ENCODE measurements at places on chromosomes 3 and 15.

DNA sequence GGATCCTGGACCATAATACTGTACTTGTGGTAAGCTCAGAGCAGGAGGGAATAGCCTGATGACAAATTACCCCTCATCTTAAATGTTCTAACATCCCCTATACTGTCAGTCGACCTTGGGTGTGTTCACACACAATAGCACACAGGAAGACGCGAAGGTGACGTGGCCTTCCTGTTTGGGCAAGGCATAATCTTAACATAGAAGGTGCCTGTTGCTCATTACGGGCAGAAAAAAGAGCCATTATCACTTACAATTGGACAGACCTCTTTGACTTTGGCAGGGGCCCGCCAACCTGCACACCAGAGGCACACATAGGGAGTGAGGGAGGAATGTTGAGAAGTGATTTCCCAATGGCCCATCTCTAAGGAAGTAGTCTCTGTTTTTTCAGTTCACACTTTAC is 144.2 kb downstream of the ANO10 start:
- H3K36me3 ChIP-seq: no peaks in the 10 kb centered on the region
- H3K4me3 ChIP-seq: no peak overlapping the region
- DNase-seq: peak; percentile 54
- peak overlapping the region; percentile 50 for H3K27ac ChIP-seq
- H3K4me1 ChIP-seq: no peaks in the 10 kb centered on the region
- no peaks in the 10 kb centered on the region for H3K27me3 ChIP-seq

DNA sequence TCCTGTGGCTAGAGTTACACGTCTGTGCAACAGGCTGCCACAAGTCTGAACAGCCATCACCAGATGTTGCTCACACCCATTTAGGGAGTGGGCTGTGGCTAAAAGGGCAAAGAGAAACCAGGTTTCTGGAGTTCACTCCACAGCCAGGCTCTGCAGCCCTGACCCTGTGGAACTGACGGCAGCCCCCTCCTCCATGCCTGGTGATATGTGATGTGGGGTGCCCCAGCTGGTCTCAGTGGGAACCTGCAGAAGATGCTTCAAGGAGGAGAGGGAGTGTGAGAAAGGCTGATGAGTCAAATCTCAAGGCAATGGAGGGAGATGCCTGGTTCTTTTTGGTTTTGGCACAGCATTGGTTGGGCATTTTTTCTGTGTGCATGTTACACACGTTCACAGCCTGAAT is 130.6 kb downstream of the TPRA1 start:
- H3K27ac ChIP-seq: no peak overlapping the region
- peaks cover 5% of the 10 kb centered on the region for H3K4me1 ChIP-seq
- no peak for DNase-seq
- H3K36me3 ChIP-seq: no peaks in the 10 kb centered on the region
- peaks cover 37% of the 10 kb centered on the region for H3K27me3 ChIP-seq

GRCh38 chr3:123100193-123100776 is 33.5 kb downstream of the PDIA5 start:
- DNase-seq: no peak
- H3K27ac ChIP-seq: no peak overlapping the region
- H3K36me3 ChIP-seq: peaks cover 4% of the 10 kb centered on the region
- H3K4me1 ChIP-seq: peaks cover 8% of the 10 kb centered on the region
- no peak overlapping the region for H3K4me3 ChIP-seq
- no peaks in the 10 kb centered on the region for H3K27me3 ChIP-seq

- H3K4me1 ChIP-seq: peaks cover 74% of the 10 kb centered on the region
- DNase-seq: no peak
- H3K36me3 ChIP-seq: peaks cover 38% of the 10 kb centered on the region
- H3K27ac ChIP-seq: peak overlapping the region; percentile 56
Observed at GRCh38 chr3:66401675-66402491, 98.9 kb downstream of the LRIG1 start.

DNA sequence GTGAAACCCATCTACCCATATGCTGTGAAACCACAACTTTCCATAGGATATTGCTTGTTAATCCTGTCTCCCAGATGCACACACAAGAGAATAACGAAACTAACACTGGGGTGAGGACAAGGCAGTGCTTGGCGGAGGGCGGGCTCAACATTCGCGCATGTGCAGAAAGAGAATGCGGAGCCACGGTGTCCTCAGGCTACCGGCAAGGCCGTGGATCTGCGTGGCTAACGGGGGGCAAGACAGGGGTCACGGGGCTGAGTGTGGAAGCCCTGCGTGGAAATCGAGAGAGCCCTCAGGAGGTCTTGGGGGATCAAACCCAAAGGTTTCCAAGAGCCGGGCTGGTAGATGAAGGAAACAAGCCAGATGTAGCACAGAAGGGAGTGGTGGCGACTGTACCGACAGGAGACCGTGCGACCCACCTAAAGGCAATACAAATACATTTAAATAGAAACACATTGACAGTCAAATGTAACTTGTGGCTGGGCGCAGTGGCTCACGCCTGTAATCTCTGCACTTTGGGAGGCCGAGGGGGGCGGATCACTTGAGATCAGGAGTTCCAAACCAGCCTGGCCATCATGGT is 48.5 kb upstream of the TRA2B start:
- no peak overlapping the region for H3K27ac ChIP-seq
- H3K4me1 ChIP-seq: no peaks in the 10 kb centered on the region
- H3K4me3 ChIP-seq: no peak overlapping the region
- DNase-seq: no peak
- H3K36me3 ChIP-seq: no peaks in the 10 kb centered on the region
- no peaks in the 10 kb centered on the region for H3K27me3 ChIP-seq

DNA sequence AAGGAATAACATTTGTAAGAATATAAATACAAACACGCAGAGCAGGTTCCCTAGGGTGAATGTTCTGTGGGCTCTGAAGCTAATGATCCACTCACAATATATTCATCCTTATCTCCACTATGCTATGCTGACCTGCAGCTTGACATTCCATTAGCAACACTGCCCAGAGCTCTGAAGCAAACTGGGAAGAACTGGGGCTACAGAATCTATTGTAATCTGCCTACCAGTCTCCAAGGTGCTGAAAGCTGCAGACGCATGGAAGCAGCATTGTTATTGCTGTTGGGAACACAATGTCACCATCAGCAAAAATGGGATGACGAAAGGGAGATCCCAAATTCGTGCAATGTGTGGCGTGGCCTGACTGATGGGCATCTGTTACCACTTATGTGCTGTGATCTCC is 316.7 kb upstream of the RORA start:
- DNase-seq: no peak
- H3K4me1 ChIP-seq: no peaks in the 10 kb centered on the region
- no peak overlapping the region for H3K27ac ChIP-seq
- no peaks in the 10 kb centered on the region for H3K27me3 ChIP-seq

DNA sequence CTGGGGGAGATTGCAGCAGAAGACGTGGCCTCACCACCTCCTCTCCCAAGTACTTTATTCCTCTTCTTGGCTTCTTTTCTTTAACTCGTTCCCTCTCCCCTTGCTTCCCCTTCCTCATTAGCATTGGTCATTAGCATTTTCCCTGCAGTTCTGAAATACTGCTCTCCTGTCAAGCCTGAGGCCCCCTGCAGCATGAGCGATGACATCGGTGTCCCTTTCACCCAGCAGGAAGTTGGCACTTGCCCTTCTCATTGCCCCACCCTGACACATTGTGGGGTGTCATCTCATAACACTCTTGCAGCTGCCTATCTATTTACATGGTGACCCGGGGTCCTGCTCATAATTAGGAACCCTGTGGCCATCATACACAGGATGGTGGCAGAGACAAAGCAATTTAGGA is 167.1 kb downstream of the ARRDC4 start:
- no peaks in the 10 kb centered on the region for H3K36me3 ChIP-seq
- H3K27ac ChIP-seq: no peak overlapping the region
- no peaks in the 10 kb centered on the region for H3K27me3 ChIP-seq
- DNase-seq: no peak
- H3K4me3 ChIP-seq: no peak overlapping the region

- peak overlapping the region; percentile 78 for H3K27ac ChIP-seq
- H3K36me3 ChIP-seq: no peaks in the 10 kb centered on the region
- H3K27me3 ChIP-seq: no peaks in the 10 kb centered on the region
- DNase-seq: no peak
- H3K4me1 ChIP-seq: peaks cover 10% of the 10 kb centered on the region
- H3K4me3 ChIP-seq: peak overlapping the region; percentile 87
Observed at GRCh38 chr15:41971895-41972252, 483 bp downstream of the EHD4 start.

- no peak overlapping the region for H3K4me3 ChIP-seq
- no peak for DNase-seq
- no peak overlapping the region for H3K27ac ChIP-seq
- no peaks in the 10 kb centered on the region for H3K36me3 ChIP-seq
- H3K27me3 ChIP-seq: peaks cover 14% of the 10 kb centered on the region
Observed at GRCh38 chr3:13884851-13885703, 5.2 kb upstream of the WNT7A start.

DNA sequence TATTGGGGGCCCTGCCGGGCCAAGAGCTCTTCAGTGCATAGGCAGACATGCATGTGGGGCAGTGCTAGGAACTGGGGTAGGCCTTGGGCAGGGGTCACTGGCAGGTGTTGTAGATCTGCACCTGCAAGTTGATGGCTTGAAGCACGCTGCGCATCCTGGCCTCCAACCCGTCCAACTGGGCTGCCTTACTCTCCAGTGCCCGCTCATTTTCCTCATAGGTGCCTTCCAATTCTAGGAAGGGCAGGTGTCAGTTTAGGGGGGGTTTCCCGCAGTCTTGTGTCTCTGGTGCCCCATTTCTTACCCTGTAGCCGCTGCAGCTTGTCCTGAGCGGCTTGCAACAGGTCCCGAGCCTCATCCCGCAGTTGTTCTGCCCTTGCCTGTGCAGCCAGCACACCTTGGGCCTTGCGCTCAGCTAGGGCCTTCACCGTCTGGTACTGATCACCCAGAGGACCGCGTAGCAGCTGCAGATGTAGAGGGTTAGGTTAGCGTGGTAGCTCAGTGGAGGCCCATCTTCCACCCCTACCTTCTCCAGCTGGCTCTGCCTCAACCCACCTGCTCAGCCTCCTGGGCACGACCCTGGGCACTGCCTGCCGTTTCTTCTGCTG is 611 bp upstream of the USP19 start:
- H3K27ac ChIP-seq: peak overlapping the region; percentile 95
- no peak for DNase-seq
- H3K27me3 ChIP-seq: no peaks in the 10 kb centered on the region
- peaks cover 78% of the 10 kb centered on the region for H3K36me3 ChIP-seq
- peak overlapping the region; percentile 98 for H3K4me3 ChIP-seq
- H3K4me1 ChIP-seq: peaks cover 16% of the 10 kb centered on the region

- H3K4me3 ChIP-seq: no peak overlapping the region
- no peak overlapping the region for H3K27ac ChIP-seq
- H3K36me3 ChIP-seq: no peaks in the 10 kb centered on the region
- no peak for DNase-seq
Observed at GRCh38 chr3:161689584-161690298, 193.1 kb downstream of the OTOL1 start.

DNA sequence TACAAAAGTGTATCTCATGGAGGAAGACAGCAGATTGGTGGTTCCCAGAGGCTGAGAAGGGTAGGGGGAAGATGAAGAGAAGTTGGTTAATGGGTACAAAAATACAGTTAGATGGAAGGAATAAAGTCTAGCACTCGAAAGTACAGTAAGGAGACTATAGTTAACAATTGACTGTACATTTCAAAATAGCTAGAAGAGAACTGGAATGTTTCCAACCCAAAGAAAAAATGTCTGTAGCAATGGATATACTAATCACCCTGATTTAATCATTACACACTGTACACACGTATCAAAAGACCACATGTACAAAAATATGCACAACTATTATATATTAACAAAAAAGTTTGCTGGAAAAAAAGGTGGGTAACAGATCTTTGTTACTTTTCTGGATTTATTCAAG is 57.3 kb downstream of the THRB start:
- no peaks in the 10 kb centered on the region for H3K36me3 ChIP-seq
- no peaks in the 10 kb centered on the region for H3K27me3 ChIP-seq
- peaks cover 42% of the 10 kb centered on the region for H3K4me1 ChIP-seq

DNA sequence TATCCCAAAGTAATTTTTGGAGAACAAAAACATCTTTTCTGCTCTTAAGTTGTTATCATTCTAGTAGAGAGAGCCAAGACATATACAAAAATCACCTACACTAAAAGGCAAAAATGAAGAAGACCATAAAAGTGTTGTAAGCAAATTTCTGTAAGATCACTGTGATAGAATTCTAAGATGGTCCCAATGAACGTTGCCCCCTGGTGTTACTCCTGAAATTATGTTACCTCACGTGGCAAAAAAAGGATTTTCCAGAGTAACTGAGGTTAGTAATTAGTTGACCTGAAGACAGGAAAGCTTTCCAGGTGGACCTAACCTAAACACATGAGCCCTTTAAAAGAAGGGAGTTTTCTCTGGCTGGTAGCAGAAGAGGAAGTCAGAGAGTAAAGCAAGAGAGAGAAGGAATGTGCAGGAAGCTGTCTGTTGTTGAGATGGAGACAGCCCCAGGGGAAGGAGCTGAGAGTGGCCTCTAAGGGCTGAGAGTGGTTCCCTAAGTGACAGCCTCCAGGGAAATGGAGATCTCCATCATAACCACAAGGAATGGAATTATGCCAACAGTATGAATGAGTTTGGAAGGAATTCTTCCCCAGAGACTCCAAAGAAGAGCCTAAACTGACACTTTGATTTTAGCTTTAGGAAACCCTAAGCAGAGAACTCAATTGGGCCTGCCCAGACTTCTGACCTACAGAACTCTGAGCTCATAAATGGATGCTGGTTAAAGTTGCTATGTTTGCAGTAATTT is 205.9 kb downstream of the CD47 start:
- no peaks in the 10 kb centered on the region for H3K36me3 ChIP-seq
- no peaks in the 10 kb centered on the region for H3K27me3 ChIP-seq
- H3K27ac ChIP-seq: no peak overlapping the region
- DNase-seq: no peak
- no peaks in the 10 kb centered on the region for H3K4me1 ChIP-seq

GRCh38 chr3:119630880-119631329 is 29.5 kb downstream of the POPDC2 start:
- peaks cover 61% of the 10 kb centered on the region for H3K4me1 ChIP-seq
- H3K36me3 ChIP-seq: no peaks in the 10 kb centered on the region
- no peak for DNase-seq
- peak overlapping the region; percentile 93 for H3K27ac ChIP-seq

- H3K36me3 ChIP-seq: no peaks in the 10 kb centered on the region
- H3K4me1 ChIP-seq: no peaks in the 10 kb centered on the region
- H3K4me3 ChIP-seq: no peak overlapping the region
Observed at GRCh38 chr3:3105815-3106214, 4.4 kb downstream of the IL5RA start.

- no peak for DNase-seq
- H3K27me3 ChIP-seq: no peaks in the 10 kb centered on the region
- peaks cover 16% of the 10 kb centered on the region for H3K36me3 ChIP-seq
- H3K4me1 ChIP-seq: no peaks in the 10 kb centered on the region
- H3K4me3 ChIP-seq: no peak overlapping the region
Observed at GRCh38 chr15:74578496-74578994, 37.1 kb upstream of the CLK3 start.

- DNase-seq: no peak
- H3K4me3 ChIP-seq: no peak overlapping the region
- no peaks in the 10 kb centered on the region for H3K4me1 ChIP-seq
- H3K27ac ChIP-seq: no peak overlapping the region
- no peaks in the 10 kb centered on the region for H3K36me3 ChIP-seq
Observed at GRCh38 chr15:63484433-63485186, 19.8 kb upstream of the USP3 start.

Measured in psoas muscle (tissue), 8 donors.